Fibroblast of villous mesenchyme (primary cell): ENCODE measurements at places on chromosomes 16 and 17.
A peak's percentile ranks its signal among the peaks of the same experiment; 100 is the strongest.

- no peak for DNase-seq
Measured at GRCh38 chr16:72425571-72426341, 253.8 kb upstream of the PMFBP1 start.

GRCh38 chr17:41278176-41278955 is 2.9 kb downstream of the KRTAP9-7 start:
- no peak for DNase-seq

DNA sequence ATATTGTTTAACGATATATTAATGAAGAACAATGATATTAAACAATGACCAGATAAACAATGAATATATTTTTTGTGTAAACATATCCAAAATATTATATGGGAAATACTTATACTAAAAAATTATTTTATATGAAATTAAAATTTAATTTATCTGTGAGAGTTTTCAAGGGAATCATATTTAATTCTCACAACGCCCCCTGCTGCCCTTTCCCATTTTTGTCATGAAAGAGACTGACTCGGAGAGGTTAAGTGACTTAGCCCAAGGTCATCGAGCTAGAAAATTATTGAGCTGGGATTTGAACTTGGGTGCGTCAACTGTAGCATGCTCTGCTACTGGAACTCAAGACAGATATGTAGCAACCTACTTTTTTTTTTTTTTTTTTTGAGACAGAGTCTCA is 7.2 kb upstream of the MYCBPAP start:
- DNase-seq, result peak; percentile 39

DNA sequence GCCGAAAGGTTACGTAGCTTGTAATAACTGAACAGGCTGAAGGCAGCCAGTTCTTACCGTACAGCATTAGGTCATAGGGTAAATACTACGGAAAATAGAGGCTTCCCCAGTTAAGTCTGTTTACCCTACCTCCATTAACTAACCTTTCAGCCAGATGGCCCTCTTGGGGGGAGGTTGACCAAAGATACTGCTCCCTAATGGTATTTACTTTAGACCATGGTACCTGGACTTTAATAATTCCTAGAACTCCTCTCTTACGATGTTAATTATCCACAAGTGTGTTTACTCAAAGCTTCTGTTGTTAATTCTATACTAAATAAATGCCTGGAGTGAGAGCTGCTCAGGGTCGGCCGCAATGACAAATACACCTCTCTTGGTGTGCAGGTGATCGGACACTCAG is 9.8 kb upstream of the ADAT1 start:
- no peak for DNase-seq

DNA sequence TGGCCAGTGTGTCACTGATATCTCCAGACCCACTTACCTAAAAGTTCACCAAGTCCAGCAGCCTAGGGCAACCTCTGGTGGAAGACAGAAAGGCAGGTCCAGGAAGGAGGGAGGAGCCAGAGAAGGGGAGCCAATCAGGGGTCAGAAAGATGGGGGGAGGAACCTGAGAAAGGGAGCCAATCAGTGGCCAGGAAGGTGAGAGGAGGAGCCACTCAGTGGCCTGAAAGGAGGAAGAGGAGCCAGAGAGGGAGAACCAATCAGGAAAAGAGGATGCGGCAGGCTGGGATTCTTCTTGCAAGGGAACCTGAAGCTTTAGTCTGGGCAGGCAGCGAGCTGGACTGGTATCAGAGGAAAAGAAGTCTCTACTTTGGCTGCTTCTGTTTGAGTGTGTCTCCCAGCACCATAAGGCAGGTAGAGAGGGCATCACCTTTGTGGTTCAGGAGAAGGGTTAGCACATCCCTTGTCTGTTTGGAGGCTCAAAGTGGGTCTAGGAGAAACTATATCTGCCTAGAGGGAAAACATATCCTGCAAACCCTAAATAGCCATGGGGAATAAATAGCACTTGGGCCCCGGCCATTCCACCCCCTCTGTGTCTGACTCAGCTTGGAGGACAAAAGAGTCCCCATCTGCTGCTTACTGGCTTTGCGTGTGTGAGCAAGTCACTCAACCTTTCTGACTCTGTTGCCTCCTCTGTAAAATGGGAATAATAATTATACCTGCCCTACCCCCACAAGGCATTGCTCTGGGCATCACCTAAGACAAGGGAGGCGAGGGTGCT is 43.4 kb upstream of the CRHR1 start:
- peak; percentile 13 for DNase-seq

DNA sequence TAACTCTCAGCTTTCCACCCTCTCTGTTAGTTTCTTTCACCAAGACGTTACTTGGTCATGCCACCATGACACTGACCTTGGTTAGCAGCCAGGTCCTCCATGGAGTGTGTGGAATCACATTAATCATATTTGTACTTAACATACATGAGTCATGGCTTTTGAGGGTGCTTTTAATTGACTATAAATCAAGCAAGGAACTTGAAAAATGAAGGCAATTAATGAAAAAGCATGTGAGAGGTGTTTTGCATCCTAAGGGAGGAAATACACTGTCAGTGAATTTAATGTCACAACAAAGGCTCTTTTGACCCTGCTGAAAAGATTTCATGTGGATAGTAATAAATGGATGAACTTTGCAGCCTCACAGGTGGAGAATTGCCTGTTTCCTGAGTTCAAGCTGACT is 240.7 kb downstream of the CDH13 start:
- peak; percentile 33 for DNase-seq

DNA sequence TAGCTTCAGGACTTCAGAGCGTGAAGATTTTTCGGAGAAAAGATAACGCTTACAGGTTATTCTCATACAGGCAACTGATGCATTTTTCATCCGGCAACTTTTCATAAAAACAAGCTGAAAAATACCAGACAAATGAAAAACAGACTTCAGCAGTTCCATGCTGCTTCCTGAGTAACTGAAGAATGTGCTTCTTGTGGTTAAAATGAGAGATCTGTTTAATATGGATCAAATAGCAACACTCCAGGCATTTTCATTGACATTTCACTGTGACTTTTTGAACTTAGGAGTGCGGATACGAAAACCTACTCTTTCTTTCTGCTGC is 705 bp upstream of the PITPNC1 start:
- DNase-seq, result peak; percentile 49

DNA sequence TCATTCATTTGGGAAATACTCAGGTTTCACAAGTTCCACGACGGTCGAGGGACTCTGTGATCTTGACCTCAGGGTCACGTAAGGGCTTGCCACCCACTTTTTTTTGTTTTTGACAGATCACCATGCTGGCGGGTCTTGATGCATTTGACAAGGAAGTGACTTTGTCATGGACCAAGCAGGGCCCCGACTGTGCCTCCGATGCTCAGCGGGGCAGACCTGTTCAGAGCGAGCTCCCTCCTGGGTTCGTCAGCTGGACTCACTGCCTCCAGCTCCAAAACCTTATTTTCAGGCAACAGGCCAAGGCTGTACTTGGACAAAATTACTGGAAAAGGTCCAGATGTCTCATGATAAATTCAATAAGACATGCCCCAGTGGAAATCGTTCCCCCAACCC is 9.0 kb upstream of the CLEC18A start:
- no peak for DNase-seq

- no peak for DNase-seq
Measured at GRCh38 chr17:75795820-75796607, 11.4 kb downstream of the UNK start.
